CD4-positive, alpha-beta T cell (primary cell): ENCODE measurements at places on chromosomes 5 and 9.

DNA sequence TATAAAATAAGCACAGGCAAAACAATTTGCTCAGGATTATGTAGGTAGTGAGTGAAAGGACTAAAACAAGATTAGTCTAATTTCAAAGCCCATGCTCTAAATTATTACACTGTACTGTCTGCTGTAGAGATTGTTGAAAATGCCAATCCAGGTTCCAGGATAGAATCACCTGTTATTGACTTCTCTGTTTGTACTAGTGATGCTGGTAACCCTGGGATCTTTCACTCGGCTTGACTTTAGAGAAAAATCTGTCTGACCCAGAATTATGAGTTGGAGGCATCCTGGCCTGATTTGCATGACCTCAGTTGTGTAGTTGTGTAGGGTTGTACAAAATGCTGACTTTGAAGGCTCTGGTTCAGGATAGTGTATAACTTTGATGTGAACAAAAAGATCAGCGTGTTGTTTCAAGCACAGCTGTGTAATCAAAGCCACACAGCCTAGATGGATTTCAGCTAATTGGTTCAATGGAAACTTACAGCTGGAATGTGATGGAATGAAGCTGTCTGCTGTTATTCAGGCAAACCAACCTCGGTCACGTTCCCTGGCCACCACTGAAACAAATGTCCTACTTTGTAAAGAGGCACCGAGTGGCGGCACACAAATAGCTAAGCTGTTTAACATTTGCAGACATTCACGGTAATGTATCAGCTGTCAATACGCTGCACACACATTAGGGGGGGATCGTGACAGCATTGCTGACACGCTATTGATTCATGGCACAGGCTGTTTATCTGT, 340.3 kb downstream of the KCTD16 start:
- DNase-seq, result no peak

GRCh38 chr5:81948349-81948748, 23.5 kb upstream of the ATG10 start:
- no peak for DNase-seq

- DNase-seq, result no peak
Measured at GRCh38 chr5:97167435-97167834, 15.6 kb downstream of the RIOK2 start.

DNA sequence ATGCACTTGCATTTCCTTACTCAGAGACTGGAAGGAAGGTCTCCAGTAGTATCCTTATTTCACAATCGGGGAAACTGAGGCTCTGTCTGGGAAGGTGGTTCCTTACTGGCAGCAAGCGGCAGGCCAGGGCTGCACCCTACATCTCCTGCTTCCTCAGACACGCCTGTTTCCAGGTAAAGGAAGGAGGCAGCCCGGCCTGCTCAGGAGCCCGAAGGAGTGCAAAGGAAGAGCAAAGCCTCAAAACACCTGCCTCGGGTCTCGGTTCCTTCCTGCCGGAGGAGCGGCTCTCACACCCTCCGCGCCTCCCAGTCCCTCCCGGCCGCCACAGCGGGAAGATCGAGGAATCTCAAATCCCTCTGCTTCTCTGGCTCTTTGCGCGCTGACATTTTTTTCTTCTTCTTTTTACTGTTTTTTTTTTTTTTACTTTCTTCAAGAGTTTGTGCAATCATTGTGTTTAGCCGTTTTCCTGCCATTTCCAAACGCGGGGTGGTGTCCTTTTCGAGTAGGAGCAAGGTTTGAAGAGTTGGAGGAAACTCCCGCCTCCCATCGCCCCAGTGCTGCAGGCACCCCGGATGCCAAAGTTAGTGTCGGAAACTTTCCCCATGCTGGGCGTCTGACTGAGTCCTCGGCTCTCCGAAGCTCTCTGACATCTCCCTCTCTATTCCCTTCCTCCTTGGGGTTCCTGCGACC, 1.0 kb downstream of the GGTA1 start:
- peak; percentile 21 for DNase-seq

DNA sequence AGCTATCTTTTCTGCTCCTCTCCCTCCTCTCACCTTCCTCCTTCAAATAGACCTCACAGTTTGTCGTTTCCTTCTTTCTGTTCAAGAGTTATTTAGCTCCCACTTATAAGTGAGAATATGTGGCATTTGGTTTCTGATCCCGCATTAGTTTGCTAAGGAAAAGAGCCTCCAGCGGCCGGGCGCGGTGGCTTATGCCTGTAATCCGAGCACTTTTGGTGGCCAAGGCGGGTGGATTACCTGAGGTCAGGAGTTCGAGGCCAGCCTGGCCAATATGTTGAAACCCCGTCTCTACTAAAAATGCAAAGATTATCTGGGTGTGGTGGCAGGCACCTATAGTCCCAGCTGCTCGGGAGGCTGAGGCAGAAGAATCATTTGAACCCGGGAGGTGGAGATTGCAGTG, 2101.6 kb downstream of the MAT2B start:
- DNase-seq, result no peak

GRCh38 chr9:21096901-21097255, 19.1 kb upstream of the IFNB1 start:
- no peak for DNase-seq

- DNase-seq, result no peak
Measured at GRCh38 chr5:144315994-144316634, 145.4 kb downstream of the KCTD16 start.

GRCh38 chr9:114894609-114895433, 35.6 kb downstream of the TNFSF8 start:
- no peak for DNase-seq

- no peak for DNase-seq
Measured at GRCh38 chr5:111779260-111779921, 22.4 kb upstream of the NREP start.

DNA sequence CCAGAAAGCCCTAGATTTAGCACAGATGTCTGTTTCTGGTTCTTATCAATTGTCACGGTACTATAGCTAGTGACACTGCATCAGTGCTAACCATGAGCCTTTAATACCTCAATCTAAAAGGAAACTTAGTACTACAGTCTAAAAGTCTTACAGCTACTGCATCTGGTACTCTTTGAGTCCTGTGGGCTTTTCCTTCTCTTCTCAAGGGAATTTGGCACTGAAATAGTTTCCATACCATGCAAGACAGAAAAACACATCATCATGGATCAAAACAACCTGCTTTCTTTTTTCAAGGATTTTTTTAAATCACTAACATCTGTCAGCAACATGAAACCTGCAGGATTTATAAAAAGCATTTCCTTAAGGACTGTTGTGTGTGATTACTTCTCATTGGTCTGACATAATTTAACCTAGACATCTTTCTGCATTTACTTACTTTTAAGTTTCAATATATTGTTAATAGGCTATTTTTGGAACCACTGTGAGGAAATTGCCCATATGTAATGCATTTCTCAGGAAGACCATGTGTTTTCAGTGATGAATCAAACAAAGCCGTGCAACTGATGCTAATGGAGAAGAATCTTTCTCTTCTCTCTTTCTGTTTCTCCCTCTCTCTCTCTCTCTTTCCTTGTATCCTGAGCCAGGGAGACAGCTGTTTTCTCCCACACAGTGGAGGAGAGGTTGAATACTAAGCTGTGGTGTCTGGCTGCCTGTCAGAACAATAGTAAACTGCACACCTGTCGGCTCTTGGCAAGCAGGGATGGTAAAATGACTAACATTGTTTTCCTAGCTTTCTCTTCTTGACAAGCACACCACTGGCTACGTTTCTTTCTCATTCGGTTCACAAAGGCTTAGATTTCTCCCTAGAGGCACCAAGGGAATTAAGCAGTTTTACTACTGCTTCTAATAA, 273.4 kb downstream of the CSNK1G3 start:
- no peak for DNase-seq

GRCh38 chr9:34179213-34180136, 632 bp downstream of the UBAP1 start:
- DNase-seq, result no peak

DNA sequence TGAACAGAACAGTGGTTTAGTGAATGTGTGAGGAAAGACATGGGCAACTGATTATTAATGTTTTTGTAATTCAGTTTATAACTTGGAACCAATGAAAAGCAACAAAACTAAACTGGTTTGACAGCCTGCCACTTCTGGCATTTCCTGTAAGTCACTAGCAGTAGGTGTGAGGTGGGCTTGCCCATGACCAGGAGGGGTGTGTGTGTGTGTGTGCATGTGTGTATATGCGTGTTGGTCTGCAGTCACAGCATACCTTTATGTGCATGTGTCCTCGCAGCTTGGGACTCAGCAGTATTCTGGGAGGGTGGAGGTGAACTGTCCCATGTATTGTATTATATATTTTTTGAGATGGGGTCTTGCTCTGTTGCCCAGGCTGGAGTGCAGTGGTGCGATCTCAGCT, 32.3 kb downstream of the OTULIN start:
- no peak for DNase-seq

GRCh38 chr9:113896713-113897112, 20.6 kb downstream of the ZNF618 start:
- no peak for DNase-seq

- DNase-seq, result no peak
Measured at GRCh38 chr9:108257382-108257781, 598.4 kb downstream of the ACTL7B start.

- no peak for DNase-seq
Measured at GRCh38 chr9:23220171-23220570, 605.9 kb downstream of the ELAVL2 start.

- no peak for DNase-seq
Measured at GRCh38 chr9:133763272-133764183, 25.4 kb upstream of the SARDH start.

DNA sequence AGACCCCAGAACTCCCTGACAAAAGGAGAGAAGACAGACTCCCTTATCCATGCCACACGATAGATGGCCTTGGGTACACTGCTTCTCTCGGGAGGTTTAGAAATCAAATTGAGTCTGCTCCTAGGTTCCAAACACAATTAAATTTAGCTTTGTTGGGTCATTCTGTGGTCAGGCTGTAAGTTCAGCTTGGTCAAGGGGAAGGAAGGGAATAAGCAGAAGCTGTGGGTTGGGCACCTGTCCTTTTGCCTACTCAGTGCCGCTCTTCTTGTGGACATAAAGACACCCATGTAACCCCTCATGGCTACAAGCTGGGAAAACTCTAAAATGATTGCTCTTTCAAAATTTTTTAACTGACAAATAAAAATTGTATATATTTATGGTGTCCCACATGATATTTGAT, 19.1 kb upstream of the AK3 start:
- no peak for DNase-seq

DNA sequence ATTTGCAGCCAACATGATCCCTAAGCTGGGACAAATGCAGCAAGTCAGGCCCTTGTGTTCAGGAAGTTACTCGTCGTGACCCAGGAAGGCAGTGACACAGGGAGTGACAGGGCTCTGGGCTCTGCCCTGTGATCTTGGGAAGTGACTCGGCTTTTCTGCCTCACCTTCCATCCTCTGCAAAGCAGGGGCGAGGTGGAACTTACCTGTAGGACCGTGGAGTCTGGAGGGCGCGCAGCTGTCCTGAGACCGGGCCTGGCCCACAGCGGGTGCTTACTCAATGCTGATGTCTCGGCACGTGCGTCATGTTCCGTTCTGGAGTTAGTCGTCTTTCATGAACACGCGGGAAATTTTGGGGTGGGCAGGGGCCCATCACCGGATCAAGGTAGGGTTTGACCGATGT, 22.8 kb upstream of the LPCAT1 start:
- DNase-seq, result no peak

DNA sequence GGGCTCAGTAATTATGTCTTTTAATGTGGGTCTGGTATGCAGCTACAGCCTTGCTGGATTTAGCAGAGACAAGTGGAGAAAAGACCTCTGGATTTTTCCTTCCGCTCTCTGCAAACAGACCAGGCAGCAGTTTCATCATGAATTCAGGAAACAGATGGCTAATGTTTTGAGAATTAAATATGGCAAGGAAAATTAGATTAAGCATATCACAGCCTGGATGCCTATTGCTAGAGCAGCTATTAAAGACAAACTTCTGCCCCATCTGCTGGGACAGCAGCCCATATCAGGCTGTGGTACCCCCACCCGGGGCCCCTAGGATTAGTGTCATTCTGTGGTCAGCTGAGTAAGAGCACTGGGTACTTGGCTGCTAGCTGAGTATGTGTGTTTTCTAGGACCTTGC, 6.2 kb downstream of the SKP2 start:
- DNase-seq, result no peak
